Transverse colon (tissue), 4 donors: ENCODE measurements at places on chromosomes 4 and X. TPM values are rescaled to one million over a fixed set of nuclear protein-coding genes. Genes with fewer than 3 reads are reported as not detected.

DNA sequence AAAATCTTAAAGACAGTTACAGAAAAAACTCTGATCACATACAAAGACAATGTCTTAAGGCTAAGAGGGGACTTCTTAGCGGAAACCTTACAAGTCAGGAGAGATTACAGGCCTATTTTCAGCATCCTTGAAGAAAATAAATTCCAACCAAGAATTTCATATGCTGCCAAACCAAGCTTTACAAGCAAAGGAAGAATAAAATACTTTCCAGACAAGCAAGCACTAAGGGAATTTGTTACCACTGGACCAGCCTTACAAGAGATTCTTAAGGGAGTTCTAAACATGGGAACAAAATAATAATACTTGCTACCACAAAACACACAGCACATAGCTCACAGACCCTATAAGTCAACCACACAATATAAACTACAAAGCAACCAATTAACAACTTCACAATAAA is 255.8 kb upstream of the ZFP42 start:
- no peaks in the 10 kb centered on the region for H3K4me1 ChIP-seq
- no peaks in the 10 kb centered on the region for H3K27me3 ChIP-seq
- H3K36me3 ChIP-seq = no peaks in the 10 kb centered on the region
- H3K27ac ChIP-seq = no peak overlapping the region
- H3K4me3 ChIP-seq = no peak overlapping the region
- DNase-seq = no peak

DNA sequence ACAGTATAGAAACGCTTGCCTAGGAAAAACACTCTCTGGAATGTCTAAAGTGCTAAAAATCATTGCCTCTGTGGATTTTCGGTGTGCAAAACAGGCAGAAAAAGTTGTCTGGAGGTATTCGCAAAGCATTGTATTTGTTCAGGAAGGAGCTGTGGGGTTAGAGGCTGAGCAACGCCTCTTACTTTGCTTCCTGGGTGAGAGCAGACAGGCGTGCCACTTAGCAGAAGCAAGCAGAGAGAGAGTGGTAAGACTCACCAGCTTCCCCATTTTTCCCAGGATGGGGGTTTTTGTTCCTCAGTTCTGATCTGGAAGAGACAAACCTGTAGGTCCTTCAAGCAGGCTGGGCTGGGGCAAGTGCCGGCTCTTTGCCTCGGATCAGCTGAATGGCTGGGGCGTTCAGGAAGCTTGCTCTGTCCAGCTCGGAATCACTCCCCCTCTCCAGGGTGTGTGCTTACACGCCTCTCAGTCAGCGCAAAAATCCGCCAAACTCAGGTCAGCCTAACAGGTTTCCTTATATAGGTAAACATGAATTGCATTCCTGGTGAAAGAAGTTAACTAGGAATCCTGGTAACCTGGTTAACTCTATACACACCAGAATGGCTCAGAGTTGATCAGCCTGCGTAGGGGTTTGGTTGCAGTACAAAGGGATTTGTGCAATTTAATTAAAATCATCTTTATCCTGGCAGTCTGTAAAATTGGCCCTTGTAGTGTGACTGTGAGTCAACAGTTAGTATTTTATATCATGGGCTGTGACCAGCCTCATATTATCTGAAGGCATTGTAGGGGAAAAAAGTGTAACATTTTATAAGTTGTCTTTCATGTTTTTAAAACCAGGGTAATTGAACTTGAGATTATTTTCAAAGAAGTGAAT is 213.1 kb upstream of the MID1 start:
- H3K36me3 ChIP-seq = no peaks in the 10 kb centered on the region
- H3K4me3 ChIP-seq = peak overlapping the region; percentile 44
- DNase-seq = peak; percentile 70
- H3K27ac ChIP-seq = peak overlapping the region; percentile 77

DNA sequence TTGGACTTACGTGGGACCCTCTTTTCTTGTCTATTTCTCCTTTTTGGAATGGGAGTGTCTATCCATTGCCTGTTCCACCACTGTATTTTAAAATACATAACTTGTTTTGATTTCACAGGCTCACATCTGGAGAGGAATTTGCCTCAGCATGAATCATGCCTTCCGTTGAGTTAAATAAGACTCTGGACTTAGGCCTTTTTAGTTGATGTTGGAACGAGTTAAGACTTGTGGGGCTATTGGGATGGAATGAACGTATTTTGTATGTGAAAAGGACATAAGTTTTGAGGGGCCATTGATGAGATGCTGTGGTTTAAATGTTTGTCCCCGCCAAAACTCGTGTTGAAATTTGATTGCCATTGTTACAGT is 66.2 kb downstream of the BEX3 start:
- no peaks in the 10 kb centered on the region for H3K4me1 ChIP-seq
- no peak overlapping the region for H3K27ac ChIP-seq
- H3K36me3 ChIP-seq = no peaks in the 10 kb centered on the region
- H3K27me3 ChIP-seq = no peaks in the 10 kb centered on the region
- H3K4me3 ChIP-seq = no peak overlapping the region
- DNase-seq = no peak

DNA sequence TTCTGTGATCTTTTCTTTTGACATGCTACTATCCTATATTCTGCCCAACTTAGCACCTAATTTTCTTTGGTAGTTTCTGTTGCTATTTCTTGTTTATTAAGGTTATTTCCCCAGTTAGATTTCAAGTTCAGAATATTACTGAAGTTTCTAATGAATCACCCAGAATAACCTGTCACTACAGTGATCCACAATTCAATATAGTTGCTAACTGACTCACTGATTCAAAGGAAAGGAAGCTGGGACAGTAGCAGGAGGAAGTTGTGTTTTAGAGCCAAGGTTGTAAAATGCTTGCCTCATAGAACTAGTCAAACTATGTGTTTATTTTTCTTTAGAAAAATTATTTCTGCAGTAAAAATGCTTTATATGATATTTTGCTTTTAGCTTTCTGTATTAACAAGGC is 37.4 kb downstream of the PAK3 start:
- H3K4me1 ChIP-seq = no peaks in the 10 kb centered on the region
- H3K36me3 ChIP-seq = no peaks in the 10 kb centered on the region
- DNase-seq = no peak

GRCh38 chrX:14697451-14697850 is 168.1 kb downstream of the GLRA2 start:
- H3K27me3 ChIP-seq = no peaks in the 10 kb centered on the region
- H3K4me3 ChIP-seq = no peak overlapping the region
- H3K36me3 ChIP-seq = no peaks in the 10 kb centered on the region

DNA sequence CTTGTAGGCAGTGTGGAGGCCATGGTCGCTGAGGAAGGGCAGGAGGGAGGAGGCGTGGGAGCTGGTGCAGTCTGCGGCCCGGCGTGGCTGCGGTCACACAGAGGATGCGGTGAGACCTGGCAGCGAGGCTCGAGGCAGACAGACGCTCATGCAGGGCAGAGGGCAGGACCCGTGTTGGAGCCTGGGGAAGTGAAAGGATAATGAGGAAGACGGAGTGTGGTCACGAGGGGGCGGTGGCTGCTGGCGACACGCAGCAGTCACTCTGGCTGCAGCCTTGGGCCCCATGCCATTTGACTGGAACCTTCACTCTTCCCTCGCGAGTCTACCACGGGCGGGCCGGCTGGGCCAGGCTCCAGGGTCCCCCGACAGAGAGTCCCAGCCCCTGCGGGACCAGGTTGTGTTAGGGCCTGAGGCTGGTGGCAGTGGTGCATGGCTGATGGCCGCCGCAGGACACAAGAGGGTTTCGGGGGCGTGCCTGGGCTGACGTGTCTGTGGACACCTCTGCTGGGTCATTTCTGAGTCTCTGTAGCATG is 68.8 kb upstream of the HGFAC start:
- no peak overlapping the region for H3K27ac ChIP-seq
- no peaks in the 10 kb centered on the region for H3K27me3 ChIP-seq
- DNase-seq = peak; percentile 66
- no peak overlapping the region for H3K4me3 ChIP-seq
- H3K36me3 ChIP-seq = no peaks in the 10 kb centered on the region

- H3K4me3 ChIP-seq = no peak overlapping the region
- no peak for DNase-seq
- no peaks in the 10 kb centered on the region for H3K27me3 ChIP-seq
Observed at GRCh38 chr4:131248314-131248713, 1900.8 kb upstream of the PCDH10 start.

DNA sequence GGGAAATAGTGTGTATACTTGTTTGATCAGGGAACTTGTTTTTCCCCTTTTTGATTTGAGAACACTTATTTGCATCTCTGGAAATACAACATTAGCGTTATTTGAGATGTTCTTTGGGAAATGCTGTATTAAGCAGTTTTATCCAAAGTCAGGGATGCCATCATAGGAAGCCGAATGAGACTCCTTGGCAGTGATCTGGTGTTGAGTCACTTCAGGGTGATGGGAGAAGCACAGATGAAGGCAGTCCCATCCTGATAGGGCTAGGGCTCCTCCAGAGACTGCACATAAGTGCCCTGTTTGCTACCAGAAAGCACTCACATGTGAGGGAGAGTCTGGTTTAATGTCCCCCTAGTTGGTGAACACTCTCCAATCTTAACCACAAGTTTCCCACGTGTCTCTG is 62.3 kb downstream of the IL1RAPL1 start:
- H3K27me3 ChIP-seq = no peaks in the 10 kb centered on the region
- H3K36me3 ChIP-seq = no peaks in the 10 kb centered on the region
- H3K27ac ChIP-seq = no peak overlapping the region
- H3K4me3 ChIP-seq = no peak overlapping the region

- H3K4me1 ChIP-seq = no peaks in the 10 kb centered on the region
- no peak overlapping the region for H3K4me3 ChIP-seq
- no peaks in the 10 kb centered on the region for H3K36me3 ChIP-seq
- H3K27me3 ChIP-seq = no peaks in the 10 kb centered on the region
- no peak for DNase-seq
- no peak overlapping the region for H3K27ac ChIP-seq
Observed at GRCh38 chrX:56385960-56386359, 153.8 kb downstream of the KLF8 start.

DNA sequence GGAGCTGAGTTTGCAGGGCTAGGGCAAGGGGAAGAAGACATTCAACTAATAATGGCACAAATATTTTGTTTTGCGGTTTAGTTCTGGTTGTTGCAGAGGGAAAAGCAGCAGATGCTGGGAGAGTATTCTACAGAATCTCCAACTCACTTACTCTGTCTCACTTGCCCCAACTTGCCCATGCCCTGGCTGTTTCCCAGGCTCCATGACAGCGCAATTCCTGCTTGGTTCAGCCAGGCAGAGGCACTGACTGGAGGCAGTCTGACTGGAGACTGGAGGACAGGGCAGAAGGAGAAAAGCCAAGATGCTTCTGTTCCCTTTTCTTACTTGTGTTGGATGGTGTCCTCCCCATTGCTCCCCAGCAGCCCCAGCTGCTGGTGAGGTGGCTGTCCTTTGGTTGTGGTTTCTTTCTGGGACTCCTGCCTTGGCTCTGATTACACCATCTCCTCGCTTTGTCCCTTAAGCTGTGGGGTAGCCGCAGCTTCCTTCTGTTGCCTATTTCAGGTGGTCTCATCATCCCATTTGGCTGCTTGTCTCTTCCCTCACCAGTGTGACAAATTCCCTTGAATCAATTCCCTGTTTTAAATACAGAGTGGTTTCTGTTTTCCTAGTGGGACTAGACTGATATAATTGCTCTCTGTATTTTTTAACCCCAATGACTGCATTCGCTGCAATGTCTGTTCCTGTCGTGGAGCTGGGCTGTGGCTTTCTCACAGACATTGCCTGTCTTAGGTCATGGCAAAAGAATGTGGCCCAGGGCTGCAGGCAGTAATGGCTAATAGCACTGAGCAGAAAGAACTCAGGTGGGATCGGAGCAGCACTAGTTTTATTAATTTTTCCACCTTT is 24.2 kb upstream of the RASL11B start:
- peaks cover 3% of the 10 kb centered on the region for H3K4me1 ChIP-seq
- no peak for DNase-seq
- no peak overlapping the region for H3K4me3 ChIP-seq
- no peaks in the 10 kb centered on the region for H3K36me3 ChIP-seq
- no peaks in the 10 kb centered on the region for H3K27me3 ChIP-seq

GRCh38 chr4:110061076-110061475 is 137.3 kb downstream of the ELOVL6 start:
- H3K4me1 ChIP-seq = peaks cover 13% of the 10 kb centered on the region
- no peaks in the 10 kb centered on the region for H3K36me3 ChIP-seq

- DNase-seq = no peak
- peaks cover 12% of the 10 kb centered on the region for H3K27me3 ChIP-seq
- no peak overlapping the region for H3K27ac ChIP-seq
- no peak overlapping the region for H3K4me3 ChIP-seq
- H3K36me3 ChIP-seq = no peaks in the 10 kb centered on the region
Observed at GRCh38 chr4:127778102-127778501, 4.0 kb upstream of the HSPA4L start.

DNA sequence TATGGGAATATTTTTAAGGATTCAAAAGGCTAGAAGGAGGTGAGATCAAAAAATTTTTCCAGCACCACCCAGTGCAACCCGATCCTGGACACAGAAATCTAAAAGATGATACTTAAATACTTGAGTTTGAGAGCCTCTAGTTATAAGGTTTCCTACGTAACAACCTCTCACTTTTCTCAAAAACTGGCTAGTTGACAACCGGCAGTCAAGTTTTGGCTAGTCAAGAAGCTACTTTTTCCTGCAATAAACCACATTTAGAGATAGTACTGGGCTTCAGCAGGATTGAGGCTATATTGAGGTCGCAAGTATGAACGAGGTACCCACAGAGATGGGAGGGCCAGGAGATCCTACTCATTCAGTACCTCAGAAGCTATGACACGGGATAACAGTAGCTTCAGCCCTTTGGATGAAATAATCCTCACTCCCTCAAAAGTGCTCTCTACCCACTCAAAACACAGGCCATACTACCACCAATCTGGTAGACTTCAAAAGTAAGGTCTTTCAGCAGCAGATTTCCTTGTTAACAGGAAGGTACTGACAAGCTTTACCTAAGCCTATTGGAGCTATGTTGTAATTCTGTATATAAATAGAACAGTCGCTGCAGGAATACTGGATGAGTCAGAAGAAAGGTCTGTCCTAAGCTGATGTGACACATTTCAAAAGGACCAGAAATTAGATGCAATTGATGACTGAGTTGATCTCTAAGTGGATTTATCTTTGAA is 1.5 kb upstream of the TSPAN5 start:
- H3K36me3 ChIP-seq = no peaks in the 10 kb centered on the region
- no peaks in the 10 kb centered on the region for H3K27me3 ChIP-seq
- H3K4me3 ChIP-seq = no peak overlapping the region
- no peak overlapping the region for H3K27ac ChIP-seq
- H3K4me1 ChIP-seq = peaks cover 6% of the 10 kb centered on the region

GRCh38 chrX:12988797-12989196 is 13.9 kb downstream of the TMSB4X start:
- no peak overlapping the region for H3K4me3 ChIP-seq
- H3K27ac ChIP-seq = peak overlapping the region; percentile 61
- no peaks in the 10 kb centered on the region for H3K36me3 ChIP-seq
- peaks cover 8% of the 10 kb centered on the region for H3K4me1 ChIP-seq
- H3K27me3 ChIP-seq = no peaks in the 10 kb centered on the region
- no peak for DNase-seq

The HS3ST1 gene
- 3.2 TPM for total RNA-seq

The CPLX1 gene
- total RNA-seq = not detected

The TCEAL3 gene
- 9.7 TPM for total RNA-seq

The ATOH1 gene
- total RNA-seq = 76.7 TPM

The ARHGAP24 gene
- 15.9 TPM for total RNA-seq

The FOXR2 gene
- total RNA-seq = not detected

The TMPRSS11E gene
- not detected for total RNA-seq

The PCDH18 gene
- total RNA-seq = 22.5 TPM

The SLC25A53 gene
- 23.3 TPM for total RNA-seq

The LDB2 gene
- 46.6 TPM for total RNA-seq

The IGFBP7 gene
- 96.1 TPM for total RNA-seq
